Amniotic stem cell (primary cell): ENCODE measurements at places on chromosomes 1 and 21.

GRCh38 chr1:5743435-5744095 lies 248.7 kb downstream of the NPHP4 start:
- DNase-seq: no peak

DNA sequence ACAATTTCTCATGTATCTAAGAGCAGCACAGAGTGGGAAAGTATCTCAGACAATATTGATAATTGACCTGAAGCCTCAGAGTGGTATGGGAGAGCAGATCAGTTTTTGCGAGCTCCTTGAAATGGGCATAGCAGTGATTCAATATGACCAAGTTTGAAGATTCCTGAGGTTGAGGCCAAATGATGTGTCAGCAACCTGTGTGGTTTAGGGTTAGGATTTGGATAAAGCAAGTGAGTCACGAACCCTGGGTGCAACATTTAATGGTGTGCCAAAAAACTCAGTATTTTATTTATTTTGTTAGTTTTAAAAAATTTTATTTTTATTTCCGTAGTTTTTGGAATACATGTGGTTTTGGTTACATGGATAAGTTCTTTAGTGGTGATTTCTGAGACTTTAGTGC lies 92.5 kb upstream of the C21orf91 start:
- DNase-seq: no peak

DNA sequence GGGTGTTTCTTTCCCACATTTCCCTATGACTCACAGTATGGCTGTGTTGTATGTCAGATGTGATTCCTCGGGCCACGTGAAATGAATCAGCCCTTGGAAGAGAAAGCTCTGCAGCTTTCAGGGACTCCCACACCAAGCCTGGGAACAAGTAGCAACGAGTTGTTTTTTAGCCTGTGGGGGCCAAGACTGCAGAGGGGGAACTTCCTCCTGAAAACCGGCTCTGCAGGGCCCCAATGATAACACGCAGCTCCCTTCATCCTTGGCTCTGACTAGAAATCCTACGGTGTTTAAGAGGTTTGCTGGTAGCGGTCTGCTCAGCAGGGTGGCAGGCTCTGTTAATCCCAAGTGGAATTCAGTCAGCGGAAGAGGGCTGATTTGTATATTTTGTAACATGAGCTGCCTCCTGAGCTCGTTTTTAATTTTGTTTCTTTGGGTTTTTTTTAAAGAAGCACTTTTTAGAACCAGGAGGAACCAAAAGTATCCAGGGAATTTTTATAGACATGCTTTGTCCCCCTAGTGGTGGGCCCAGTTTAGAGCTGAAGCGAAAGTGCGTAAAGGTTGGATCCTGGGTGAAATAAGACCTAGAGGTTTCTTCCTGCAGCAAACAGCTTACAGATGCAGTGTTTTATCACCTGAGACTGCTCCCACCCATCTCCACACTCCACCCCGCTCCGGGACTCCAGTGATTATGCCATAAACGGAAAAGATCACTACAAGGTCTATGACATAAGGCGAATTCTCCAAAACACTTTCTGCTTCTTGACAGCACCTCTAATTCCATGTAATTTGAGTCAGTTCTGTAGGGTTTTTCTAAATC lies 48.8 kb downstream of the LAMC2 start:
- DNase-seq: peak; percentile 82

DNA sequence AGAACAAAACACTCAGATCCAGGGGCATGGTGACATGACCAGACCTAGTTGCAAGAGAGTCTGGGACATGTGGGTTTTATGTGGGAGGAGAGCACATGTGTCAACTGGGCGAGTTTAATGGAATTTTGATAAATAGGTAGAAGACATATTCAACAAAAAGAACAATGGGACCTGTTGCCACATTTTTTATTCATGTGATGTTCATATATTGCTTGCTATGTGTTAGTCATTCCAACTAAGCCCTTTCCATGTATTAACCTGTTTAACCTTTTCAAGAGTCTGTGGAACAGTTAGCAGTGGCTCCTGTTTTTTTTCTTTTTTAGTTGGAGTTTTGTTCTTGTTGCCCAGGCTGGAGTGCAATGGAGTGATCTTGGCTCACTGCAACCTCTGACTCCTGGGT lies 30.1 kb upstream of the CSF3R start:
- no peak for DNase-seq

GRCh38 chr1:242206994-242207393 lies 208.1 kb upstream of the MAP1LC3C start:
- no peak for DNase-seq

- no peak for DNase-seq
Observed at GRCh38 chr1:235416662-235417049, 49.4 kb downstream of the TBCE start.

- no peak for DNase-seq
Observed at GRCh38 chr1:238063454-238063853, 172.7 kb upstream of the ZP4 start.

GRCh38 chr1:167510881-167511280 lies 7.4 kb downstream of the CD247 start:
- no peak for DNase-seq

DNA sequence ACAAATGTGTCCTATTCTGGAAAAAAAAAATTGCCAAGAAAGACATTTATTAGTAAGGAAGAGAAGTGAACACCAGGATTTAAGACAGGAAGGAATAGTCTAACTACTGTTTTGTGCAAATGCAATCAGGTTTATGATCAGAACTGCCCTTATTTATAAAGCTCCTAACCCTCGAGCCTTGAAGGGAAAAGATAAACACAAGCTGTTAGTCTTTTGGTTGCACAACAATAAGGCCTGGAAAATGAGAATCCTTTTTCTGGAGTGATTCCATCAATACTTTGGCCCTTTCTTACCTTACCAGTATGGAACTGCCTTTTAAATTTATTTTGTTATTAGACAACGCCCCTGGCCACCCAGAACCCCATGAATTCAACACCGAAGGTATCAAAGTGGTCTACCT lies 52.9 kb downstream of the SNRPE start:
- no peak for DNase-seq

- no peak for DNase-seq
Observed at GRCh38 chr1:221188458-221188857, 309.2 kb downstream of the HLX start.

DNA sequence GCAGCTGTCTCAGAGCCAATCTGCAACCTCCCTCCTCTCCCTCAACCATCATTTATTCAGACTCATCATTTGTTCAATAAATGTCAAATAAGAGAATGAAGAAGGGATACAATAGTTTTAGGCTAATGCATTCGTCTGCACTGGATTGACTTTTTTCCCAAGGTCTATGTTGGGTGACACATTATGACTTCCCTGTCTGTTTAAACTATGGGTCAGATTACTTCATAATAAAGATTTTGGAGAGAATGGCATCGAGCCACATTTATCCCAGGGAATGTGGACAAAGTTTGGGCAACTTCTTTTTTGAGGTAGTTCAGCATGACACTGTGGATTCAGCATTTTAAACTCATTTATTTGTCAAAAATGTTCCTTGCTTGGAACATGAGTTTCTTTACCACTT lies 107.4 kb upstream of the ADGRL2 start:
- no peak for DNase-seq

DNA sequence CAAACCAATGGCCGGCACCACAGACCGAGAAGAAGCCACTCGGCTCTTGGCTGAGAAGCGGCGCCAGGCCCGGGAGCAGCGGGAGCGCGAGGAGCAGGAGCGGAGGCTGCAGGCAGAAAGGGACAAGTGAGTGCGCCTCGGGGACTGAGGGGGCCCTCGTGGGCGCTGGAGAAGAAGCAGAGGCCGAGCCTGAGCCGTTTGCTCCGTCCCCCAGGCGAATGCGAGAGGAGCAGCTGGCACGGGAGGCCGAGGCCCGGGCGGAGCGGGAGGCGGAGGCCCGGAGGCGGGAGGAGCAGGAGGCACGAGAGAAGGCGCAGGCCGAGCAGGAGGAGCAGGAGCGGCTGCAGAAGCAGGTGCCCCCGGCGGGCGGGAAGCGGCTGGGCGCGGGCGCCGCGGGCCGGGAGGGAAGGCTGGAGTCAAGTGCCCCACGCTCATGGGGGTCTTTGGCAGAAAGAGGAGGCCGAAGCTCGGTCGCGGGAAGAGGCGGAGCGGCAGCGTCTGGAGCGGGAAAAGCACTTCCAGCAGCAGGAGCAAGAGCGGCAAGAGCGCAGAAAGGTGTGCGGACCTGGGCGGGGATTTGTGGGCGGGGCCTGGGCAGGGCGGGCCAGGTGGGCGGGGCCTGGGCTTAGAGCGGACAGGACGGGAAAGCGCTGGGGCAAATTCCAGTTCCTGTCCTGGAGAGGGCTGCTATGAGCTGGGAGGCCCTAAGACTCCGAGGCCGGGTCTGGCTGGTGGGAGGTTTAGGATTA lies 22.7 kb downstream of the MAP7D1 start:
- no peak for DNase-seq

DNA sequence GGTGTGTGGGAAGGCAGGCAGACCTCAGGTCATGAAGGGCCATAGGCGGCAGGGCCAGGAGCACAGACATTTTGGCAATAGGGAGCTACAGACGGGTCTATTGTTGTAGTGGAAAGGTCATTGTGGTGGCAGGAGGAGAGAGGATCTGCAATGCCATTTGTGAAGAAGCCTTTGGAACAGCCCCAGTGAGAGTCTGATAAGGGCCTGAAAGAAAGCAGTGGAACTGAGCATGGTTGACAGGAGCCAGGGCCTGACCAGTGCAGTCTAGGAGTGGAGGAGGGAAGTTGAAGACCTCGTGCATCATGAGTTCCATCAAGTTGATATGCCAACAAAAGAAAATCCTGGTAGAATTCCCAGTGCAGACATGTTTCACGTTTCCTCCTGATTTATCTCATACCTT lies 65.5 kb downstream of the UCK2 start:
- DNase-seq: no peak

DNA sequence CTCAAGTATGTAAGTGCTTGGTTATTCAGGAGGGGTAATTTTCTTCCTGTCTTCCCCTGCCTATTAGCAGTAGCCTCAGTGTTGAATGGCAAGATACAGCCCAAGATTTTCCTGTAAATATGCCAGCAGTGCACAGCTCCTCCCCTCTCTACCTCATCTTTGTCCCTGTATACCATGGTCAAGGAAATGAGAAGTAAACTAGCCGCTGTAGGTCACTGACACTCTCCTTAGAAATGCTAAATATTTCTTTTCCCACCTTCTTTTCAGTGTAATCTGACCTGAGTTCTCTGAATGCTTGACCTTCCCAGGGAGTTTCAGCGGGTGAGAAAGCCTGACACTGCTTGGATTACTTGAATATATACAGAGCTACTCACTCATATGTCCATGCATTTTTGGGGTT lies 84.1 kb upstream of the ZNF326 start:
- no peak for DNase-seq

GRCh38 chr1:172647110-172647564 lies 11.8 kb upstream of the FASLG start:
- DNase-seq: no peak

GRCh38 chr1:183404476-183404875 lies 13.7 kb downstream of the NMNAT2 start:
- DNase-seq: no peak
